ENCODE measurements at places on chromosomes 4 and X.

DNA sequence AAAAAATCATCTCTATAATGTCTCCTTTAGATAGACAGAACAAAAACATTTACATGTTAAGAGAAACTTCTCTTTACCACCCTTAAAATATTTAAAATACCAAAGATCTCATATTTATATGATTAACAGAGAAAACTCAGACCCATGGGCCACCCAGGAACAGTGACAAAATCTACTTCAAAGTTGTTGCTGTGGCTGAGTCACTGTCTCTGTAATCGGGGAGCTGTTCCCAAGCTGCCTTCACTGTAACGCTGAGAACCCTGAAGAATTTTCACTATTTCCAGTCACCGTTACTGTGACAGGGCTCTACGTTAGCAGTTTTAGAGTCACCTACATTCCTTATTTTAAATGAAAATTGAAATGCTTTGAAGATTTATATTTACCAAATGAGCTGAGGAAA is 9.0 kb upstream of the DAPP1 start:
- DNase-seq, result no peak

DNA sequence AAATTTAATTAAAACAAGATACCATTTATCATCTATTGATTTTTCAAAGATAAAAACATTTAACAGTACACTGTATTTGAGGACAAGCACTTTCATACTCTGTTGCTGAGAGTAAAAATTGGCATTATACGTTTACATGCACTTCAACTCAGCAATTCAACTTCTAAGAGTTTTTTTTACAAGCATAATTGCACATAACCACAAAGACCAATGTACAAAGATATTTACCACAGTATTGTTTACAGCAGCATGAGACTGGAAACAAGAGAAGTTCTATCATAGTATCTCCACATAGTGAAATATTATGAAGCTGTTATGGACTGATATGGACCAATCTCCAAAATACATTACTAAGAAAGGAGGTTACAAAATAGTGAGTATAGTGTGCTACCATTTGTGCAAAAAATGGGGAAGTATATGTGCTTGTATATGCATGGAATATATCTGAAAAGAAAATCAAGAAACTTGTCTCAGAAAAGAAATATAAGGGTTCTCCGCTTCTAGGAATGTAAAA is 10.9 kb downstream of the GAB3 start:
- DNase-seq, result no peak

- DNase-seq, result no peak
Observed at GRCh38 chr4:29711226-29711625, 1008.9 kb upstream of the PCDH7 start.

- DNase-seq, result no peak
Observed at GRCh38 chr4:151429957-151430570, 21.1 kb downstream of the FHIP1A start.

DNA sequence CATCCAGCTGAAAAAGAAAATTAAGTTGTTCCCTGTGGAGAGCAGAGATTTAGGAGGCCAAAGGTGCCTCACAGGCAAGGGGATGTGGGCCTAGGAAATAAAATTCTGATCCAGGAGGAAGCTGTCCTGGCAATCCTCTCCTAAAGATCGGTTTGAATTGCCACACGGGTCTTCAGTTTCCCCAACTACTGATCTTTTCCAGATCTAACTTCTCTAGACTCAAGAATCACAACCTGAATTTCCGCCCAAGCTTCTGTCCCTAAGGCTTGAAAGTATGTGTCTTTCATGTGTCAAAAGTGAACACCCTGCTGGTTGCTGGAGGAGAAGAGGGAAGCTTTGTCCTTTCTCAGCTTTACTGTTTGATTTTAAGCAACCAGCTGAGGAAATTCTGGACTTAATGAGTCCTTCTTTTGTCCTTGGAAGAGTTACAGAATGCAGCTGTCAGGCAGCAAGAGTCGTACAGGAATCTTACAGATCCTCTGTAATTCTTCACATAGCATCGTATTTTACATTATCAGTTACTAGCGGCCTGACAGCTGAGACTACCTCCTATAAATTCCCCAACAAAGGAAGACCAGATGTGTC is 93.8 kb downstream of the INPP4B start:
- DNase-seq, result no peak

DNA sequence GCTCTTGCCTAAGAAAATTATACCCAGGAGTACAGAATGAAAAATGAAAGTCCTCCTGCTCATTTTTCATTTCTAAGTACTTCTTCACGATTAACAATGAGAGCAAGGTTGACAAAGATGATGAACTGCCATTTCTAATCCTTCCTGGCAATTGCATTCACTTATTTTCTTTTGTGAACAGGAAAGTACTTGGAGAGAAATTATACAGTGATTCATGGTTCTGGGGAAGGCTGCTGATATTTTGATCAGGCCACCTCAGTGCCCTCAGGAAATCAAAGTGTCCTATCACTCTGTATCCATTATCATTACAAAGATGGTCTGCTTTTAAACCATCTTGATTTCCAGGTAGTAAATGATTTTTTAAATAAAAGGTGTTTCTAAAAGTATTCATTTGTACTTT is 467.5 kb downstream of the PACRGL start:
- DNase-seq, result no peak

GRCh38 chrX:155881158-155881993 is at the start of gene VAMP7:
Gene VAMP7 (plus strand): TSS chrX:155881345. CDS start chrX:155889467, 8,122 bp downstream.
- DNase-seq, result peak; percentile 61

GRCh38 chrX:53305219-53305995 is 24.0 kb upstream of the IQSEC2 start:
- no peak for DNase-seq

- DNase-seq, result no peak
Observed at GRCh38 chr4:73759357-73759756, 19.0 kb downstream of the CXCL8 start.

GRCh38 chr4:83318666-83319065 is 16.0 kb downstream of the HPSE start:
- no peak for DNase-seq

DNA sequence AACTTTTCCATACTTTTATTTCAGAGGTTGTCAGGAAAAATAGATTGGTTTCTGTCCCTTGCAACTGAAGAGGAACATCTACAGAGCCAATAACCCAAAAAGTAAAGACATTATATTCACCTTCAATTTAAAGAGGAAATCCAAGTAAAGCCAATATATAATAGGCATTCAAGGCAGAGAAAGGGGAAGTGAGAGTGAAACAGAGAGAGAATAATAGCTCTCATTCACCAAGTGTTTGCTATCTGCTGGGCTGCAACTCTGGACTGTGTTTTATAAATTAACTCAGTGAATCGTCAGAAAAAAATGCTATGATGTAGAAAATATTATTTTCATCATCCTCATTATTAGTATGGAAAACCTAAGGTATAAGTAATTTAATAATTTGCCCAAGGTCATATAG is 448.5 kb downstream of the TRAM1L1 start:
- no peak for DNase-seq

- no peak for DNase-seq
Observed at GRCh38 chr4:123463869-123464268, 67.3 kb downstream of the SPRY1 start.

- no peak for DNase-seq
Observed at GRCh38 chr4:102871772-102872171, 3.0 kb downstream of the CISD2 start.

DNA sequence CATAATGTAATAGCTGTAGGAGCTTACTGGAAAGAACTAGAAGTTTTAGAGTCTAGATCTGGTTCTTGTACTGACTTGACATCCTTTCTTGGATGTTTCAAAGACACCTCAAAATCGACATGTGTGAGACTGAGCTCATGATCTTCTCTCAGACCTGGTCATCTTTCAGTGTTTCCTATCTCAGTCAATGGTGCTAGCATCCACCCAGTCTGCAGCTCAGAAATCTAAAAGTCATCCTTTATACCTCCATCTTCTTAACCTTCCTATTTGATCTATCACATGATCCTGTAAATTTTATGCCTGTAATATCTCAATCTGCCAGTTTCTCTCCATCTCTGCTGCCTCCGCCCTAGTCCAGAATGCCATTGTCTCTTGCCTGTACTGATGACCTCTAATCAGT is 301.9 kb upstream of the PITX2 start:
- no peak for DNase-seq

- DNase-seq, result no peak
Observed at GRCh38 chr4:156237231-156237630, 283.6 kb upstream of the CTSO start.

DNA sequence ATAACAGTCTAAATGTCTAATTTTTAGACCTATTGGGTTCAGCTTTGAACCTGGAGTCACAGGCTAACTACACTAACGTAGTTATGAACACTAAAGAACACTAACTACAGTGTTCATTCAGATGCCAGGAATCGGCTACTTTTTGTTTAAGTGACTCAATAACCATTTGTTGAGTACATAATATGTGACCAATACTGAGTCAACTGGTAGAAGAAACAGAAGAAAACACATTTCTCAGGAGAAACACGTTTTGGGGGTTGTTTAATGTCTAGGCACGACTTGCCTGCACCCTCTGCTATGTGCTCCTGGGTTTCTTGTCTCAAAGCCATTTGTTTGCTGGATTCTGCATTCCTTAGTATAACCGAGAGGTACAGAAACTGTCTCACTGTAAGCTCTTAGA is 18.6 kb upstream of the CLNK start:
- DNase-seq, result no peak

- no peak for DNase-seq
Observed at GRCh38 chrX:9535101-9535500, 70.2 kb downstream of the TBL1X start.

Data from activated T-helper 1 cell treated with anti-CD3 and anti-CD28 coated beads, Interleukin-2, amount 50 U/mL, for 16 hours (primary cell).